ENCODE measurements at places on chromosomes 1 and 21.

- no peak for DNase-seq
These were observed 876.1 kb upstream of the B3GALT2 start for GRCh38 chr1:194062526-194062925.

DNA sequence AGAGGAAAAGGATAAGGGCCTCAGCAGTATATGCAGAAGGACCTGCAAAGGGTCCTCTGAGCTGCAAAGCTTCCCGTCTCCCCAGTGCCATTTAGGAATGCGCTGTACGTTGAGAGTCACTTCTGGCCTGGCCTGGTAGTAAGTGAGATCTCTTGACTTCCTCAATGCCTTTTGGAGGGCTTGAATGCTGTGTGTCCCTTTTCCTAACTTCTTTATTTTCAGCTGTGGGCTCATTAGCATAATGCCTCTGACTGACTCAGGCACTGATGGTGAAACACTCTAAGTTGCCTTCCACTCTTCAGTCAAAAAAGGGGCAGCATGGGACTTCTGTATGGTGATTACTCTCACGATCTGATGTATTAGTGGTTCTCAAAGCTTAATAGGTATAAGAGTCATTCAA lies 49.9 kb downstream of the XCL1 start:
- no peak for DNase-seq

DNA sequence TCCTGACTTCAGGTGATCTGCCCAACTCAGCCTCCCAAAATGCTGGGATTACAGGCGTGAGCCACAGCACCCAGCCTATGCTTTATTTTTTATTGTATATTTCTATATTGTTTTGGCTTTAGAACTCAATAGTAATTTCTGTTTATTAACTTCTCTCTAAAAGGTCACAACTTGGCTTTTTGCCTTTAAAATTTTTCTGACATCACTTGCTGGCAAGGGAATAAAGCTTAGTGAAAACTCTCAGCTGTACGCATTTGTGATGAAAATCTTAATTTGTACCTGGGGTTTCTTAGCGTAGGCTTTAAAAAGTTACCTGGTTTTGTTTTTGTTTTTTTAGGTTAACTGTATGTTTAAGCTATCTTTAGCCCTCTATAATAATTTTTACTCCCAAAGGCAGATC lies 36.2 kb downstream of the B3GALNT2 start:
- no peak for DNase-seq

DNA sequence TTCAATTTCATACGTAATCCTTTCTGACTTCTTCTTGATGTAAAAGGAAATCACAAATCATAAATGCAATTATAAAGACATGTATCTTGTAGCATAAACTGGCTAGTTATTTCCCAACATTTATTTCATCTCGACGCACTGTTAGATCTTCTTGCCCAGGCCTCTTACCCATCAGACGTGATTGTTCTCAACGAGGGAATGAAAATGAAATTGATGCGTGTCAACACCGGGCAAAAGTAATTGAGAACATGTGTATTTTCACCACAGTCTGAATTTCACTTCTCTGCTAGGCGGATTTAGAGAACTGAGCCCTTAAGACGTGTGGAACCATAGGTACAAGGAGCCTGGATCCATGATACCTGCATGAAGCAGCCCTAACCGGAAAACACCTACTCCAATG lies 519.7 kb downstream of the KCNT2 start:
- no peak for DNase-seq

Measured in colonic mucosa (tissue), 4 donors.